ENCODE measurements at places on chromosomes 16 and 17.

- DNase-seq: no peak
These were observed 11.1 kb downstream of the SYNRG start for GRCh38 chr17:37598145-37598544.

- DNase-seq: no peak
These were observed 1.3 kb upstream of the SENP3 start for GRCh38 chr17:7560172-7561027.

- peak; percentile 80 for DNase-seq
These were observed 12.7 kb downstream of the SLC35B1 start for GRCh38 chr17:49694847-49695697.

- DNase-seq: no peak
These were observed 100.5 kb downstream of the CYB561 start for GRCh38 chr17:63345611-63346010.

GRCh38 chr17:45116434-45117016 lies 15.8 kb downstream of the PLCD3 start:
- DNase-seq: no peak

DNA sequence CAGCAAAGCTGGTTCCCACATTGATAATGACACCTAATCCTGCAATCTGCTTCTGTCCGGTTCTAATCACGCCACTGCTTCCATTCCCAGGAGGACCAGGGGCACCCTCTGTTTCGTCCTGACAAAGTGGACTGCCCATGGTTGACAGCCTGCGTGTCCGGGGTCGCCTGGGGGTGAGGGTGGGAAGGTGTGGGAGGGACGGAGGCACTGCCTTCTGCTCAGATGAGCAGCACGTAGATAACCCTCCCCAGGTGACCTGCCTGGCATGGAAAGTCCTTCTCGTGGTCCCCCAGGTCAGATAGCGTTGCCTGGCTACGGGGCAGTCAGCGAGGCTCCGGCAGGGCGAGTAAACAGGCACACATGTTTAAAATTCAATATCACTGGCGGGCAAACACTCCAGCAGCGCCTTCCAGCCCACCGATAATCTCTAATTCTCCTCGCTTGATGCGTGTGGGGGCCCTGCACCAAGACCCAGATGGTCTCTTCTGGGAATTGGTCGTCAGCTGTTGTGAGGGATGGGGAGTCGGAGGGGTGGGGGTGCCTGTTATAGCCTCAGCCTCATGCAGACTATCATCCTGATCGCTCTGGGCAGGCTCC lies 132.2 kb downstream of the RAP1GAP2 start:
- DNase-seq: no peak

DNA sequence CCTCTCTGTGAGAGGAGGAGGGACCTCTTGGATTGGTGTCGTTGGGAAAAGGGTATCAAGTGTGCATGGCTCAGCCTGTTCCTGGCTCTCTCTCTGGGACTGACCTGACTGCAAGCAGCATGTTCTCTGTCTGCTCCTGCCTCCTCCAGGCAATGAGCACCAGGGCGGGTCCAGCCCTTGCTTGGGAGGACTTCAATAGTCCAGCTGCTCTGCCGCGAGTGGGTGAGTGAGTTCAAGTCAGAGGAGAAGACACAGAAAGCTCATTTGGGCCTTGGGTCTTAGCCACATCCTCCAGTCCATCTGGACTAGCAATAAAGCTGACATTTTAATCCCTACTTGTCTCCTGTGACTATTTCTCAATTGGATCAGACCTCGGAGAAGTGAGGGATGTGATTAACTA lies 25.2 kb upstream of the TNS4 start:
- no peak for DNase-seq

DNA sequence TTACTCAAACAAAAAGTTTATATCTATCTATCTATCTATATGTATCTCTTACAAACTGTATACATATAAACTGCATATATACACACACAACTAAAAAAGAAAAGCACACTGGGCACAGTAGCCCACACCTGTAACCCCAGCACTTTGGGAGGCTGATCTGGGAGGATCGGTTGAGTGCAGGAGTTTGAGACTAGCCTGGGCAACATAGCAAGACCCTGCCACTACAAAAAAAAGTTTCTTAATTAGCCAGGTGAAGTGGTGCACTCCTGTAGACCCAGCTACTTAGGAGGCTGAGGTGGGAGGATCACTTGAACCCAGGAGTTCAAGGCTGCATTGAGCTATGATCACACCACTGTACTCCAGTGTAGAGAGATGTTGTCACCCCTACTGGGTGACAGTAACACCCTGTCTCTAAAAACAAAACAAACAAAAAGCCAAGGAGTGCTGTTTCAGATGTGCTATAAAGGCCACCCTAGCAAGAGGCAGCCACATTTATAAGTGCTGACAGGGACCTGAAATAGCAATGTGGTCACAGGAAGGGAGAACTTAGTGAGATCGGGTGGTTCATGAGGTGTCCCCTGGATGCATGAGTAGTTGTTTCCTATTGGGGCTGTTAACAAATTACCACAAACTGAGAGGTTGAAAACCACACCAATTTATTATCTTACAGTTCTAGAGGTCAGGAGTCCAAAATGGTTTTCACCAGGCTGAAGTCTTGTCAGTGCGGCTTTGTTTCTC lies 4.8 kb downstream of the CD2BP2 start:
- DNase-seq: no peak

- peak; percentile 62 for DNase-seq
These were observed 119.1 kb downstream of the FTO start for GRCh38 chr16:53822936-53823529.

- no peak for DNase-seq
These were observed 64.9 kb upstream of the PMFBP1 start for GRCh38 chr16:72236866-72237265.

DNA sequence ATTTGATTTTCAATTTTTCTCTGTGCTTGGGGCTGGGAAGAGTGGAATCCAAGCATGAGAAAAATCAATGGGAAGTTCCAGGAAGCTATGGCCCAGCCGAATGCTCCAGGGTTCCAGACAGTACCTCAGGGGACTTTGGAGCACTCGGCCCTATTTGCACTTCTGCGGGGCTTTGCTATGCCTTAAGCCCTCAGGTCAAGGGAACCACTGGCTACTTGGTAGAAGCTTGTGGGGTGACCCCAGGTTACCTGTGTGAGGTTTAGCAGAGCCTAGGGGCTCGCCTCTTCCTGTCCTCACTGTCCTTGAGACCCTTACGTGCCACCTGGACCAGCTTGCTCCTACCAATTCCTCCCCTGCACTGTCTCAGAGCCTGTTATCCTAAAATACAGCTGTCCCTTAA lies 121.3 kb downstream of the MGAT5B start:
- DNase-seq: no peak

- no peak for DNase-seq
These were observed 203.6 kb downstream of the CPPED1 start for GRCh38 chr16:12600116-12600515.

- no peak for DNase-seq
These were observed 20.9 kb downstream of the NLRP1 start for GRCh38 chr17:5563456-5563855.

DNA sequence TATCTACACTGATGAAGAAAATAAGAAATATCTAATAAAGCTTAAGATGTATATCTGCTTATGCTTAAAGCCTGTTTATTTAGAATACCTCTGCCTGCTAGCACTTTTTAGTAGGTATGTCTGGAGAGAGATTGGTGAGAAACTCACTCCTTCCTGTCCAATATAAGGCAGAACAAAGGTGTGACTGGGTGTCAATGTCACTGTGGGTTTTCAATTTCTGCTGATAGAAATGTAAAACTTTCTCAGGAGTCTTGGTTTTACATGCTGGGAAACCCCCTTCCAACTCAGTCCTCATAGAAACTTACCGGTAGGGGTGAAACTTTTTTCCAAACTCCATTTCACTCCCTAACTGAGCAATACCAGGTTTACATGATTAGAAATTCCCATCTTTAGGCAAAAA lies 17.8 kb upstream of the MPHOSPH6 start:
- no peak for DNase-seq

- no peak for DNase-seq
These were observed 249.2 kb downstream of the HAPSTR1 start for GRCh38 chr16:9340526-9341256.

- no peak for DNase-seq
These were observed 95.7 kb downstream of the CACNG1 start for GRCh38 chr17:67139784-67140665.

- DNase-seq: no peak
These were observed 4.9 kb downstream of the HROB start for GRCh38 chr17:44146375-44147346.

- no peak for DNase-seq
These were observed 24.3 kb downstream of the PELP1 start for GRCh38 chr17:4679658-4680057.

- no peak for DNase-seq
These were observed 75.4 kb upstream of the SDK2 start for GRCh38 chr17:73719588-73720071.

- DNase-seq: no peak
These were observed 60.7 kb downstream of the WSB1 start for GRCh38 chr17:27354491-27355081.

DNA sequence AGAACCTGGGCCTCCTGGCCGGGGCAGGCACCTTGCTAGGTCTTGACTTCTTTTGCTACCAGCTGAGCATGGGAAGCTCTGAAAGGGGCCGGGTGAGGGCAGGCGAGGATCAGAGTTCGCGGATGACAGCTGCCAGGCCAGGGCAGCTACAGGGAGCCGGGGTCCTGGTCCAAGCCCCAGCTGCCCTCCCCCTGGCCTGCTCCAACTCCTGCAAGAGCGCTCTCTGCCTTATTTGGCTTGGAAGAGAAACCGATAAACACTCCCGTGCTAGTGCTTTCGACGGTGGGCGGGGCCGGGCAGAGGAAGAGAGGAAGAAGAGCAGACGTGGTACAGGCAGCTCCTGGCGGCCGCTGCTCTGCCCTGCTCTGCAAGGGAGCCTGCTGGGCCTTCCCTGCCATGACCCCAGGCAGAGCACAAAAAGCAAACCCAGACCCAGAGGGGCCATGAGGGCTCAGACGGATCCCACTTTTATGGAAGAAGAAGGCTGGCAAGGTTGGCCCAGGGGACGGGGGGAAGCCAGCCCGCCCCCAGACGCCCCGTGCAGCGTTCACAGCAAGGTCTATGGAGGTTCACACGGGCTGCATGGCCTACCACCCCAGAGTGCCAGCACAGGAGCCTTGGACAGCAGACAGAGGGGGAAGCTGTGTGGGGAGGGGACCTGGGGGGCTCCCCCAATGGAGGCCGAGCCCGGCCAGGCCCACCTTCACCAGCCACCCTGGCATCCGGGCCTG lies 25.6 kb downstream of the PIEZO1 start:
- DNase-seq: no peak

- no peak for DNase-seq
These were observed 2.9 kb upstream of the AOC3 start for GRCh38 chr17:42848093-42848492.

DNA sequence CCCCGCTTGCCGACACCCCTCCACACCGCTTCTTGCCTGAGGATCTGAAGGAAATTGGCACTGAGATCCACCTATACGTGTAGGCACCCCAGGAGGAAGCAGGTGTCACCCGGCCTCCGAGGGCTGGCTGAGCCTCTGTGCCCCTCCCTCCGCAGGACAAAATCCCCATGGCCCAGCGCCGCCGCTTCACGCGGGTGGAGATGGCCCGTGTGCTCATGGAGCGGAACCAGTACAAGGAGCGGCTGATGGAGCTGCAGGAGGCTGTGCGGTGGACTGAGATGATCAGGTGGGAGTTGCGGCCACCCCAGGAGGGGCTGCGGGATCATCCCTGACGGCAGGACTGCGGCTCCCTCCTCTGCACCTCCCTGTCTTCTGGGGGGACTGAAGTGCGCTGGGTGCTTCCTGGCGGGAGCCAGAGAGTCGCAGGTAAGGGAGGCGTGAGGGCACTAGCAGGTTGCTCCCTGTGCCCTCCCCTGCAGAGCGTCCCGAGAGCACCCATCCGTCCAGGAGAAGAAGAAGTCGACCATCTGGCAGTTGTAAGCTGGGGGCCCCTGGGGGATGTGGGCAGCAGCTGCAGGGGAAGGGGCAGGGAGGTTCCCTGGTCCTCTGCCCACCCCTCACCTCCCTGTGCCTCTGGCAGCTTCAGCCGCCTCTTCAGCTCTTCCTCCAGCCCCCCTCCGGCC lies 9.0 kb downstream of the NME3 start:
- no peak for DNase-seq

- DNase-seq: peak; percentile 60
These were observed 24.6 kb downstream of the TBCD start for GRCh38 chr17:82776454-82776853.

DNA sequence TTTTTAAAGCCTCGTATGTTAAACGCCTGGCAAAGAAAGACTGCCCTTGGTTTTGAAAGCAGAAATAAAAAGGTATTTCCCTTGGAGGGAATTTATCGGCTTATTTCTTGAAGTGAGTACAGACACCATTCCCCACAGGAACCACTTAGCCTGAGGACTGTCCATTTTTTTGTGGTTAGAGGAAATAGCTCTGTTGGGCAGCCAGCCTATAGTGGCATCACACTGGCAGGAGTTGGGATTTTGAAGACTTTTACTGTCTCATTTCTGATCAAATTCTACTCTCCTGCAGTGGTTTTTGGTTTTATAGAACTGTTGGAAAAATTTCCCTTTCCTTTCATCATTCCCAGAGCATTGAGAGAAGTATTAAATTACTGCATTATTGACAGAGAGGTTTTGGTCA lies 34.1 kb upstream of the CDC6 start:
- no peak for DNase-seq

DNA sequence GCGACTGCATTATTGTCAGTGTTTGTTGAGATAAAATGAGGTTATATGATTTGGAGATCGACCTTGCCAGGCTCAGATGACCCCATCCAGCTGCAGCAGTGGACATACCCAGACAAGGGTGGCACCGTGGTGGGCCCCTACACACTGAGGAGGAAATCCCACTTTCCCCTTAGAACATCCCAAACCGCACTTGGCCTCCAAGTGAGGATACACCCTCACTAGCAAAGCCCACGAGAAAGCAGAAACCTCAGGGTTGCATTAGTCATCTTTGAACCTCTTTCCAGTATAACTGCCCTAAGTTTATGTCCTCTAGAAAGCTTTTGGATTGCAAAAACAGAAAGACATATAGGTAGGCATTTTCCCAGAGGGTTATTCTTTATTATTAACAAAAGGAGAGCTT lies 101.5 kb downstream of the CLEC16A start:
- no peak for DNase-seq

DNA sequence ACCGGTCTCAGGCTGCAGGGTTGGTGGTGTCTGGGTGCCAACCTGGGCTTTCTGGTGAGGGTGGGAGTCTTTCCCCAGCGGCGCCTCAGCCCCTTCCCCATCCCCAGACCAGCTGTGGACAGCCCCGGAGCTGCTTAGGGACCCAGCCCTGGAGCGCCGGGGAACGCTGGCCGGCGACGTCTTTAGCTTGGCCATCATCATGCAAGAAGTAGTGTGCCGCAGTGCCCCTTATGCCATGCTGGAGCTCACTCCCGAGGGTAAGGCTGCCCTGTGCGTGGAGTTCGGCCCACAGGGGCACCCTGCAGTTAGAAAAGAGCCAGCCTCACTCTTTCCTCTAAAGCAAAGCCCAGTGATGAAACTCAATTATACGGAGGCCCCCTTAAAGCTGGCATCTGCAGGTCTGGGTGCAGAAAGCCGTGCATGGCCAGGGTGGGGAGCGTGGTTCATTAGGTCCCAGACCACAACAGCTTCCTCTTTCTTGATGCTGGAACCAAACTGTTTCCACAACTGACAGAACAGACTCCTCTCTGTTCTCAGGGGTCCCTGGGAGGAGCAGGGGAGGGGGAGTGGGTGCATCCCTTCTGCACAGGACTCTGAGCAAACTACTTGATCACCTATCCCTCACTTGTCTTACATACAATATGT lies 10.7 kb downstream of the GUCY2D start:
- DNase-seq: no peak

- peak; percentile 69 for DNase-seq
These were observed 20.6 kb upstream of the SLC35G3 start for GRCh38 chr17:35214631-35215273.

GRCh38 chr17:31856750-31857149 lies 2.3 kb downstream of the COPRS start:
- DNase-seq: no peak

GRCh38 chr16:68399456-68399855 lies 48.9 kb downstream of the SMPD3 start:
- no peak for DNase-seq

Data from CD8-positive, alpha-beta T cell (primary cell).